ENCODE measurements at places on chromosomes 4 and X.

GRCh38 chr4:73869130-73870055, at the start of gene CXCL1:
TSS of gene CXCL1 (plus strand) at chr4:73869393. CDS start at chr4:73869471, 78 bp downstream.
- DNase-seq, result no peak

- no peak for DNase-seq
These were observed 117.9 kb downstream of the COL4A5 start for GRCh38 chrX:108557580-108557979.

GRCh38 chrX:104913348-104913747, 307.1 kb downstream of the TEX13A start:
- no peak for DNase-seq

DNA sequence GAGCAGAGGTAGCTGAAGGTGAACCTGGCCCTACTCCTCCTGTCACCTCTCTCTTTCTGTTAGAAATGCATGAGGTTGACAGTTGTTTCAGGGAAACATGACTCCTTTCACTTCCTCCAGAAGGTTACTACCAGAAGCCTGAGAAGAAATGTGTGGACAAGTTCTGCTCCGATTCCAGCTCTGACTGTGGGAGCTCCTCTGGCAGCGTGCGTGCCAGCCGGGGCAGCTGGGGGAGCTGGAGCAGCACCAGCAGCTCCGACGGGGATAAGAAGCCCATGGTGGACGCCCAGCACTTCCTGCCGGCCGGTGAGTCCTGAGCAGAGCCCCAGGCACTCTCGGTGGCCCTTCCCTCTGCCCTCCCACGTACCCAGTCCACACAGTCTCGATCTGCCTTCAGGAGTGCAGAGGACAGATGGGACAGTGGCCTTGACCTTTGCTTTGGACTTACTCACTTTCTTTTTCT, 61.3 kb upstream of the TLR2 start:
- DNase-seq, result no peak

DNA sequence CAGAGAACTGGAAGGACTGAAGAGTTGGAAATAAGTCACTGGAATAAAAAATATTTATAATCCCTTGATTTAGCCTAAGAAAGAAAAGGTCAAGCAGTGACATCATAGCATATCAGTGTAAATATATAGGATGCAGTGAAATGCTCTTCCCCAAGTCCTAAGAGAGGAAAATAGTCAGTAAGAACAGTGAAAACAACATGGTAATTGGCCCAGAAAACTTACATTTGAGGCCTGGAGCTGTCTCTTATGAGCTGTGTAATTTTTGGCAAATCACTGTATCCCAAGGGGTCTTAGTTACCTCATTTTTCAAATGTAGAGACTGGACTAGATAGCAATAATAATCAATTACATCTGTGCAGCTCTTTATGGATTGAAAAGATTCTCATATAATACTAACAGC, 255.7 kb upstream of the AR start:
- DNase-seq, result no peak

DNA sequence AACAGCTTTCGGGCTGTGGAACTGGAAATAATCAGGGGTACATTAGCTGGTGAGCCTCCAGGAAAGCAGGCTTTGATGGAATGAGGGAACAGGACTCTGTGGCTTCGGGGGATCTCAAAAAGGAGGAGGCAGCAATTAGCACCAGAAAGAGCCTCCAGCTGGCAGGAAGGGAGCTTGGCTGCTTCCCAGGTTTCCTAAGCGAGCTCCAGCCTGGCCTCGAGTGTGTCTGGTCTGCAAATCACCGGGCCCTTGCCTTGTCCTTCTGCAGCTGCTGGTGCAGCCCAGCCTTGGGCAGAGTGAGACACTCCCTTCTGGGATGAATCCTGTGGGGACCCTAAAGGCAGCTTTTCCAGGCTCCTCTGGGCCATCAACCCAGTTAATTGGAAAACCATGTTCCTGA, 10.7 kb upstream of the PDHA1 start:
- no peak for DNase-seq

GRCh38 chr4:1058997-1059665, 47.7 kb downstream of the FGFRL1 start:
- no peak for DNase-seq

- no peak for DNase-seq
These were observed 1000.7 kb downstream of the STIM2 start for GRCh38 chr4:27861381-27861787.

GRCh38 chrX:13254076-13254785, 65.6 kb downstream of the ATXN3L start:
- DNase-seq, result no peak

DNA sequence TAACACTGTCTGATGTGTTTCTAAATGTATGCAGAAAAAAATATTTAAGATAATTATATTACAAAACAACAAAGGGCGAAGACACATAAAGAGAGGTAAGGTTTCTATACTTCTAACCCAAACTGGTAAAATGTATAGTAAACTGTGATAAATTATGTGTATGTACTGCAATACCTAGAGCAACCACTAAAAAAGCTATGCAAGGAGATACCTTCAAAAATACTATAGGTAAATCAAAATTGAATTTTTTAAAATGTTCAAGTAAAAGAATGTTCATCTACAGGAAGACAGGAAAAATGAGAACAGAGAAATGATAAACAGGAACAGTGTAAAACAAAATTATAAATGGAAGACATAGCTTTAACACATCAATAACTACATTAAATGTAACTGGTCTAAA, 27.3 kb upstream of the RAI2 start:
- DNase-seq, result no peak

DNA sequence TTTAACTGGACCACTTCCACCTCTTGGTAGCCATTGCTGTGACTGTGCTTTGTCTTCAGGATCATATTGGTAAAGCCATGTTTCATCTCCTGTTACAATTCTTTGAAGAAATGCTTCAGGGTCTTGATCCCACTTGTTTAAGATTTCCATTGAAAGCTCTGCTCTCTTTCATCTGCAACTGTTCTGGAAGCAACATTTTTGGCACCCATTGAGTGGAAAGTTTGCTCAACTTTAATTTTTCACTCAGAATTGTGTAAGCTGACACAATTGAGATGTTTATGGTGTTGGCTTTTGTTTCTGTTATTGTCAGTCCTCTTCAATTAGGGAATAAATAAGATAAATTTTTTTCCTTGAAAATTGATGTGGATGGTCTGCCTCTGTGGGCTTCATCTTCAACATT, 237.4 kb downstream of the MAPK10 start:
- no peak for DNase-seq

DNA sequence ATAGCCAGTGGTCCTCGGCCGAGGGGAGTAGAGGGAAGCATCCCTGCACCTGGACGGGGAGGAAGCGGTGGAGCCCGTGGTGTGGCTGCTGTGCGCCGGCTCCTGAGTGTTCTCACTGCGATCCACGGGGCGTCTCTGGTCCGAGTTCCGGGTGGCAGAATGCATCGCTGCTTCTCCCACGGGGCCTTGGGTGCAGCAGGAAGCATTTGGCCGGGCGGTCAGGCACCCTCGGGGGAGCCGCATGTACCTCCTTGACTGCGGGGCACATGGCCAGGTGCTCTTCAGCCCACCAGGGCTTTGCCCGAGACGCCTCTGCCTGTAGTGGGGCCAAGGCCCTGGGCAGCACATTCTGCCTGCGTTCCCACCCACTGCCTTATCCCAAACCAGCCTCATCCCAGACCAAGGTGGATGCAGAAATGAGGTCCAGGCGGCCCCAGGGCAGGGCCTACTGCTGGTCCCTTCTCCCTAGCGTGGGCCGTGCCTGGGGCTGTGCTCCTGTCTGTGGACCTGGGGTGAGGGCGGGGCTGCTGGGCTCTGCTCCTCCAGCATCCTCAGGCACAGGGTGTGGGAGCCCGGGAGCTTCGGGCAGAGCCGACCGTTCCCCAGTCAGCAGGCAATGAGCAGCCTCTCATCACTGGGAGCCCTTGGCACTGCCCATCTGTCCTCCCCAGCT, 27.5 kb downstream of the NKX1-1 start:
- no peak for DNase-seq

GRCh38 chr4:72283357-72283756, 251.6 kb downstream of the NPFFR2 start:
- DNase-seq, result no peak

- no peak for DNase-seq
These were observed 194.6 kb upstream of the STK26 start for GRCh38 chrX:131828482-131828881.

Measured in activated CD4-positive, alpha-beta T cell treated with anti-CD3 and anti-CD28 coated beads, Interleukin-2, amount 50 U/mL, for 4 hours (primary cell).